Caki2 (cell line): ENCODE measurements at places on chromosomes 1 and 21. TPM values are rescaled to one million over a fixed set of nuclear protein-coding genes. Genes with fewer than 3 reads are reported as not detected.

Gene GBP7
- not detected in 2 replicates for total RNA-seq

DNA sequence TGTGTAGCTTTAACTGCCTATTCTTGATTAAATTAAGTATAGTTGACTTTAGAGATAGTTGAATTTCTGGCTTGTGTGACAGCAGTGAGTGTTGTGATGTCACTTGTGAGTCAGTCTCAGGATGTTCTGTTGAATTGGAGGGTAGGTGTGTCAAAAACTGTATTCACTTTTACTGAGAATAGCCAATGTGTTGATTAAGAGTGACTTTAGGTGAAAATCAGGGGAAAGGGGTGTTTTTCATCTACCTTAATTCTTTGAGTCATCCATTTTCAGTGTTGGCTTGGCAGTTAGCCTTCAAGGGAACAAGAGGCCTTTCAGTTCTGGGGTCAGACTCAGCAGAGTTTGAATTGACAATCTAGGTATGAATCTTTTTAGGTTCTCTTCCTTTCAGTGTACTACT lies 75.9 kb downstream of the CDC14A start:
- DNase-seq, result no peak

GRCh38 chr1:5161372-5161771 lies 507.0 kb downstream of the AJAP1 start:
- no peak for DNase-seq

GRCh38 chr1:234667600-234668576 lies 57.9 kb upstream of the IRF2BP2 start:
- DNase-seq, result no peak

- peak; percentile 97 for DNase-seq
Observed at GRCh38 chr1:20732588-20733359, at the start of gene SH2D5. TSS of gene SH2D5 (minus strand) at chr1:20732703. CDS start at chr1:20728044, 4,659 bp downstream.

Gene MPZ
- 0.74 TPM in 1 of 2 replicates, not detected in the other for total RNA-seq

DNA sequence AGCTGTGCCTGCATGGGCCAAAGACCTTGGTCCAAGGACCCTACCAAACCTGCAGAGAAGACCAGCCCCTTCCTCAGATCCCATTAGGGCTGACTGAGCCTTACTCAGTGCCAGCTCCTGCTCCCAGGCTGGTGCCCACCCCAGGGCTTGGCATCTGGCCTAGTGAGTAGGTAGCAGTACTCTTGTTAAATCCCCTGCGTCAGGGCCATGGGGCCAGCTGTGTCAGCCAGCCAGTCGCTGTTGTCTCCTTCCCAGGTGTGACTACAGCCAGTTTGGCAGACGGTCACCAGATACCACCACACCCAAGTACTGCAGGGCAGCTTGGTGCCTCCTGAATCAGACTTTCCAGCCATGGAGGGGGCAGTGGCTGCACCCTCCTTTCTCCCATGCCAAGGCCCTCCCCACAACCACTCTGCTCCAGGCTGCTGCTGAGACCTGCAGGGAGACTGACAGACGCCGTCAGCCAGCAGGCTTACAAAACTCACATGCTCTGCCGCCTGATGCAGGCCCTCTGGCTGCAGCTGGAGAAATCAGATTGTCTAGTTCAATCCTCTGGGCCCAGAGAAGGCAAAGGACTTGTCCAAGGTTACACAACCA lies 3.0 kb downstream of the TENT5B start:
- no peak for DNase-seq

GRCh38 chr1:234062166-234062565 lies 157.7 kb downstream of the SLC35F3 start:
- peak; percentile 35 for DNase-seq
